Stimulated activated CD8-positive, alpha-beta memory T cell treated with anti-CD3 and anti-CD28 coated beads, Interleukin-4, amount 100 ng/mL, for 24 hours (primary cell): ENCODE measurements at places on chromosomes 6 and 20.

DNA sequence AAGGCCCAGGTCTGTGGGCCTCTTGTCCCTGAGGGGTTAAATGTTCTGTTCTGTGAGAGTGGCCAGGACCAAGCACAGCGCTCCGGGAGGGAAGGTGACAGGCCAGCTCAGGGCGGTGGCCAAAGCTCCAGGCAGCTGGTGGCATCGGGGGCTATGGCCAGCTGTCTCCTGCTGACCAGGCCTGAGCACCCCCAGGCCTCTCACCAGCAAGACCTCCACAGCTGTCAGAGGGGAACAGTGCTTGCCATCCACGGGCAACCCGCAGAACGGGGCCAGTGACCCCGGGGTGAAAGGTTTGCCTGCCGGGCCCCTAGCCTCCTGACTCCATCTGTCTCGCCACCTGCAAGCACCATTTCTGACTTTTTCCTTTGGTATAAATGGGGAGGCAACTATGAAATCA, 46.0 kb downstream of the EYA2 start:
- no peak for DNase-seq

DNA sequence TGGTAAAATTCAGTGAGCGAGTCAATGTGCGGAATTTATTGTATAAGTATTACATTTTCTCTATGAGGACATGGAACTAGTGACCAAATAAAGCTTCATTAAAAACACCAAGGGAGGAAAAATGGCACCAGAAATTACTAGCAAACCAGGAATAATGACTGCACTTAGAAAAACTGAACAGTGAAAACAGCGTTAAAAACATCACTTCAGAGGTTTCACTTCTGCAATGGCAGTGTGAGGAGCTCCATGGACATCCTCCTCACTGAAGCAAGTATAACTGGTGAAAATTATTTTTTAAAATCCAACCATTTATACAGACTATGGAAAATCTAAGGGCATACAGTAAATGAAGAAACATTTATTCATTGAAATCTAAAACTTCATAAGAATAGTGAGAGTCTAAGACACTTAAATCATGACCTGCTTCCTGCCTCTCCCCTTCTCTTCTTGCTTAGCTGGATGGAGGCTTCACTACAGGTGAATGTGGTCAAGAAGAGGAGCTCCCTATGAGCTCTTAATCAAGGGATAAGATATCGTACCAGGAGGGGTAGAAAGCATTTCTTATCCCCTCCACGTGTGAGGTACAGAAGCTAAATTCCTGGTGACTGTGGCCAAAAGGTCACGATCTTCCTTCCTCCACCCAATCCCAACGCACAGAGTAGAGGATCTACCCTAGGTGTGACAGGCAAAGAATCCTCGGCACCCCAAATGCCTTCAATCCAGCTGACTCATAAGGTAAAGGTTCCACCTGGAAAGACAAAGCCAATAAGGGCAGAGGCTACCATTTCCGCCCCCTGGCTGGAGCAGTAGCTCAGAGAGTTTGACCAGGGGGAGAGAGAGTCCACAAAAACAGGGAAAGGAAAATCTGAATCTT, 12.3 kb upstream of the ASF1A start:
- DNase-seq = no peak

DNA sequence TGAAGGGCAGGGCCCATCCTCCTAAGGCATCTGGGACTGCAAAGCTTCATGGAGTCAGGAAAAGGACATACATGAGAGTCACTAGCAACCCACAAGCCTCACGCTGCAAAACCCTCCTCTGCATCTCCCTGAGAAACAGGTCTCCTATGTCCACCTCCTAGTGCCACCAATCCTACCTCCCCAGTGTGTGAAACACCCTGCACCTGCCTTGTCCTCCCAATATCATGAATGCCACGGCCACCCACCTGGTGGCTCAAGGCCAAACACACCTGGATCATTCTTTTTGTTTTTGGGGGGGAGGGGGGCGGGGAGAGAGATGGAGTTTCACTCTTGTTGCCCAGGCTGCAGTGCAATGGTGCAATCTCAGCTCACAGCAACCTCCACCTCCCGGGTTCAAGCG, 90.5 kb downstream of the ZMYND8 start:
- no peak for DNase-seq

DNA sequence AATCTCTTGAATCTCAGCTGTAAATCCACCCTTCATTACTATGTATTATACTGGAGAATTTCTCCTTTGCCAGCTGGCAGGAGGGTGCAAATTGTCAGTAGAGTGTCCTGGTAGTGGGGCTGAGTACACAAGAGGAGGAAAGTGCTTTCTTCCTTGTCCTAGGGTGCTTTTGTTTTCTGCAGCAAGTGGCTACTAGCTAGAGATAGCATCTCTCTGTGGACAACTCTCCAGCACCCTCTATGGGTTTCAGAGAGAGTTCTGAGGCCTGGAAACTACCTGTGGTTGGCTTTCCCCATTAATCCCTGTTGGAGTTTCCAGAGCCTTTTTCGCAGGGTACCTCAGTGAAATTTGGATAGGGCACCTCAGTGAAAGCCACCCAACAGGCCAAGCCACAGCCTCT, 422.5 kb upstream of the RGS17 start:
- DNase-seq = no peak

DNA sequence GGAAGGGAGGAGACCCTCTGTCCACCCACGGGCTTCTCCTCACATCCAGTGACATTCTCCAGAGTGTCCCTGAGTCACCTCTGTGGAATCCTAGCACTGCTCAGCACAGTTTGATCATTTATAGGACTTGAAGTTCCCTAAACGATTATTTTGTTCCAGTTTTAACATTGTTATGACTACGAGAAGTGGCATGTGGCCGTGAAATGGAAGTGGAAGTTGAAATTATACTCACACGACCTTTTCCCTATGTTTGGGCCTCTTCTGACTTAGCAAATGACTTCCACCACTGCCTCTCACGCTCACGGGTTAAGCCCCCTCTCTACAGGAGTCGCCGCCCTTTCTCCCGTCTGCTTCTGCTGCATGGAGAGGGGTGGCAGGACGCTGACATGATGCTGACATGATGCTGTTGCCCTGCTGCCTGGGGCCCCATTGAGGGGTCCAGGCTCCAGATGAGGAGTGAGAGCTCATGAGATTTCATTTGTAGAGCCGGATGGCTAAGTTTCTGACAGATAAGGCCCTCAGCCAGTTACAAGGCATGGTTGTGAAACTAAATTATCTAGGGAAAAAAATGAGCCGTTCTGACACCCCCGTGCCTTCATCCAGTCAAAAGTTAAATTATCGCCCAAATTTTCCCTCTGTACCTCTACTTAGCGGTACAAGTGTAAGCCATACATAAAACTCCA, 153.6 kb upstream of the UST start:
- DNase-seq = no peak

GRCh38 chr6:89081129-89081422, 525 bp downstream of the PNRC1 start:
- no peak for DNase-seq

DNA sequence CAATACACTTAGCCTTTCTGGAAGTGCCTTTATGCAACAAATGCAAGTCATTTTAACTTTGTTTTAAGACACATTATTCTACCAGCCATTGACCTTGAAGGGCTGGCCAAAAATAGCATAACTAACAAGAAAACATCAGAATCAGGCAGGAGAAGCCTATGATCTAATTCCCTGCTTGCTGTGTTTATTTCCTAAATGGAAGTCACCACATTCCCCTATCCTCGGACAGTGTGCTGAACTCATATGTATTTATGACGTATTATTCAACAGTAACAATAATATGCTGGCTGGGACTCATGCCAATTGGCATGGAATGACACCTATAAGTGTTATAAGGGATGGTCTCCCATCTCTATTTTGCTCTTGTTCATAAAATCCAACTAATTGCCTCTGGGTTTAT, 140.7 kb downstream of the MAP3K7 start:
- DNase-seq = no peak

DNA sequence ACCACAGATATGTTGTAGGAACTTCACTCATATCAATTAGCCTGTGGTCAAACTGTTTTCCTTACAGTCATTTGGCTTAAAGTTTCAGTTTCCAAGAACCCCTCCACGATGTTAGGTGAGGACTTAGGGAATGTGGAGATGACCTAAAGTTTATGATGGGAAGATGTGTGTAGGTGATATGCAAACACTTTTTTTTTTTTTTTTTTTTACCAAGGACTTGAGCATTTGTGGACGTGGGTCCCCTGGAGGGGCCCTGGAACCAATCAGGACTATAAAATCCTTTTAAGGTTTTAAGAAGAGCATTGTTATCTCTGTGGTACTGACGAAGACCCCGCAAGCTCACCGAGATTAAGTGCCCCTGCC, 478 bp upstream of the MTHFD1L start:
- DNase-seq = no peak

DNA sequence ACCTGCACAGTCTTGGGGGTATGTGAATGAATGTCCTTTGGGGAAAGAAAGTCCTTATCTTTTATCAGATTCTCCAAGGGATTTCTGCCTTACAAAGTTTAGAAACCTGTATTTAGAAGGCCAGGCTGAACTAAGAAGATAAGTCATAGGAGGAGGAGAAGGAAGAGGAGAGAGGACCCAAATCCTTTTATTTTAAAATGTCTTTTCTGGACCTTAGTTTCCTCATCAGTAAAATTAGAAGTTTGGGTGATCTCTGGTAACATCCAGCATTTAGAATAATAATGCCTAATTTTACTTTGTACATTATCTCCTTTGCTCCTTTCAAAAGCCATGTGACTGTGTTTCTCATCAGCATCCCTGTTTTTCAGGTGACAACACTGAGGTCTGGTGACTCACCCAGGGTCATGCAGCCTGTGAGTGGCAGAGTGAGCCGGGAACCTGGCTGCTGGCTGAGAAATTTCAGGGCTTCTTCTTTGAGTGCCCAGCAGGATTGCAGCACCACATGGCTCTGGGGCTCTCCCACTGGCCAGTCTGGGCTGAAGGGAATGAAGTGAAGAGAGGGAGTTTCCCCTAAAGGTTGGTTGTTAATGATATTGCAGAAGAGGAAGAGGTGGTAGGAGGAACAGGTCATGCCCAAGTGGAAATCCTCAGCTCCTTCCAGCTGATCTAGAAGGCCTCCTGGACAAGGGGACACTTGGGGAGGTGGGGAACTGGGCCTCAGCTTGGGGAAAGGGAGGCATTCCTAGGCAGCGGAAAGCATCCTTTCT, 34.0 kb downstream of the VEGFA start:
- DNase-seq = no peak

- DNase-seq = no peak
These were observed 13.1 kb downstream of the B4GALT5 start for GRCh38 chr20:49700411-49701185.

DNA sequence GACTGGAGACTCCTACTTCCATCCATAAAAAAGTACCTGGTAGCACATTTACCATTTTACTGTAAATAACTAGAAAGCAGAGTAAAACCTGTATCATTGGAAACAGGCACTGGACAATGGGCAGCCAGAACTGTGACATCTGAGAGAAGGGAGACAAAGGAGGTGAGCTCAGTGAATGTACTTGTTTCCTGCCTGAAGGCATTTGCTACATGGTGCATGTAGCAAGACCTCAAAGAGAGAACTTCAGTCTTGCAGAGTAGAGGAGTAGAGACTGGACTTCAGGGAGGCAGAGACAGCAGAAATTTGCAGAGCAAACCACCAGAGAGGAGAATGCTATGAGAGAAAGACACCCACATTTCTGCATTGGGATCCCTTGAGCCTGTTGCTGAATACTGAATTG, 171.0 kb upstream of the CCN2 start:
- DNase-seq = no peak

GRCh38 chr6:128241216-128241615, 279.2 kb downstream of the PTPRK start:
- DNase-seq = no peak

DNA sequence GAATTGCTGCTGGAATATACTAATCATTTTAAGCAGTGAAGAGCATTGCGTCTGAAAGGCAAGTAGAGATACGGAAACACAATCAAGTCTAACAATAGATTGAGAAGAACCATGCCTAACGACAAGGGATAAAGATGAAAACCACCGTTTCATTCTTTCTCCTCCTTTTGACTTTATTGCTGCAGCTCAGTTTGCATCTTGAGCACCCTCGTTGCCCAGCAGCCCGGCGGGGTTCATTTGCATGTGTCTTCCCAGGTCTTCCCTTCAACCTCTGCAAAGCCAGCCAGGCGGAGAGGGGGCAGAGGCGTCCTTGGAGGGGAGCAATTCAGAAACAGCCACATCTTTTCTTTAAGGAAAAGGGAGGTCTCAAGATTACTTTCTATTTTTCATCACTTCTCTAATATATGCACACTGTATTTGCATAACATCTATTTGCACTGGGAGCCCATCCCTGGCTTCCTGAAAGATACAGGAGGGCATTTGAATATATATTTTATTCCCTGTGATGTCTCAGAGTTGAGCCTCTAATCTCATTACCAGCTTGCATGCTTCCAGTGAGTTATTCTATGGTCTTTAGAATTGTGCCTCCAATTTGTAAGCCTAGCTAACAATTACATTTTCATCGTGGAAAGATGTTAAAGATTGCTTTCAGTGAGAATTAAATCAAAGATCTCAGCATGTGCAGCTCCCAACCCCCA, 18.7 kb upstream of the PXDC1 start:
- no peak for DNase-seq

DNA sequence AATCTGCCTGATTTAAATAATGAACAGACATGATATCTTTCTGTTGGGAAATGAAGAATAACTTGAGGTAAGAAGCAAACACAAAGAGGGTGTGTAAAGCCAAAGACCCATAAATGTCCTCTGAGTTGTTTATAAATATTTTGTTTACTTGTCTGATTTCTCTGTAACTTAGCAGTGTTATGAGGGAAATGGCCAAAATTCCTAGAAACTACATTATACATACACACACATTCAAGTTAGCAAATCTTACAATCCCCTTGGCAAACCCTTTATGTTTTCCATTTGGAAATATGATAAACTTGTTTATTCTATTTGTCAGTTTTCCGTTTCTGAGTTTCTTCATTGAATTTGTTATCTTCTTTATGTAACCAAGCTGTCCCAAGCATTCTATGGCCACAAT, 81.4 kb upstream of the TCF21 start:
- DNase-seq = no peak

- DNase-seq = no peak
These were observed 25.2 kb downstream of the PACSIN1 start for GRCh38 chr6:34491091-34491430.

DNA sequence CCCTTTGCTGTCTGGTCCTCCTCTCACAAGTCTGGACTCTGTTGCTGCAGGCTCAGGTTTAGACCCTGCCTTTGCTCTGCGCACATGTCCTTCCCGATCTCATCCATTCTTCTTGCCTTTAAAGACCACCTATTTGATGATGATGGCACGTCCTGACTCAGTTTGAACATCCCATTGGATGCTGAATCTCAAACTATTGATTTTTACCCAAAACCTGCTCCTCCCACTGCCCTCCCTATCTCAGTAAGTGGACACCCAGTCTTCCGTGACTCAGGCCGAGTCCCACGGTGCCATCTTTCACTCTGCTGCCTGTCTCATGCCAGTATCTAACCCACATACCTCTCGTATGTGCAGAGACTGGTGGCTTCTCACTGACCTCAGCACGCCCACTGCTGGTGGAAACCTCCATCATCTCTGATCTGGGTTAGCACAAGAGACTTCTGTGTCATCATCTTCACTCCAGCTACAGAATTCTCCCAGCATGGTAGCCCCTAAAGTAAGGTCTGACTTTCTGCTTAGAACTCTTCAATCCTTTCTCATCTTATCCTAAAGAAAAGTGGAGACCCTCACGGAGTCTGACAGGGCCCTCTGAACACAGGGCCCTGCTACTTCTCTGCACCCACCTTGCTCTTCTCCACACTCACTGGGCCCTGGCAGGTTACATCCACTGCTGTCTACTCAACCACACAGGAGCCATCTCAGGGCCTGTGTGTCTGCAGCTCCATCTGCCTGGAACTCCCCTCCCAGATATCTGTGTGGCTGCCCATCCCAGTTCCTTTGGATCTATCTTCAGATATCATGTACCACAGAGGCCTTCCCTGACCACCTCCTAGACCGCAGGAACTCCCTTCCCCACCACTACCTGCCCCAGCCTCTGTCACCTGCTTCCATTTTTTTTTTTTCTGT, 387.1 kb upstream of the AGPAT4 start:
- no peak for DNase-seq
